GF-D8 (cell line): ENCODE measurements at places on chromosomes 11 and 22.

- DNase-seq = no peak
Observed at GRCh38 chr11:109012991-109013390, 348.1 kb downstream of the DDX10 start.

DNA sequence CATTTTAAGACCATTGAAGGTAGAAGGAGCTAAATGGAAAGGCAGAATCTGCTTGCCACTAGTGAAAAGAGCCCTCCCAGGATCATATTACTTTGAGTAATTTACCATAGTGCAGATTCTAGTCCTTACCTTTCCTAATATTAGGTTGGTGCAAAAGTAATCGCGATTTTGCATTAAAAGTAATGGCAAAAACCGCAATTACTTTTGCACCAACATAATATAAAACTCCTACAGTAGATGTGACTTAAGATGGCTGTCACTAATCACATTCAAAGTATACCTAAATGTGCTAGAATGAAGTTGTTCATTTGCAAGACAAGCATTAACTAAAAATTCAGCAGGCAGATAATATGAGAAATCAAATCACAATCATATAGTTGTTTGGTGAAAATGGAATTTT is 38.1 kb upstream of the ARL14EP start:
- no peak for DNase-seq

DNA sequence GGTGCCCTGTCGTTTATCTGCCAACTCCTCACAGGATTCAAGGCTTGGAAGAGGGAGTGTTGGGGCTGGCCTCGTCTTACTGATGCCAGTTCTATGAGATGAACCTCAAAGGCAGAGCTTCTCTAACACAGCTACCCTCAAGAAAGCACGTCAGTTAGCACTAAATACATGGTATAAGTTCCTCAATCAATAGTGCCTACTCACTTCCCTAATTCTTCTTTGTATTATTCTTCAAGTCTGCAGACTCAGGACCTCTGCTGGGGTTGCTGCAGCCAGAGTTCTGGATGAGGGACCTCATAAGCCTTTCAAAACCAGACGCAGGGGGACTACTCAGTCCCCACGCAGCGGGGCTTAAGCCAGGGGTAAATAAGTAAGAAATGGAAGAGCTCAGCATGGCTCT is 118.3 kb downstream of the VPREB1 start:
- no peak for DNase-seq

DNA sequence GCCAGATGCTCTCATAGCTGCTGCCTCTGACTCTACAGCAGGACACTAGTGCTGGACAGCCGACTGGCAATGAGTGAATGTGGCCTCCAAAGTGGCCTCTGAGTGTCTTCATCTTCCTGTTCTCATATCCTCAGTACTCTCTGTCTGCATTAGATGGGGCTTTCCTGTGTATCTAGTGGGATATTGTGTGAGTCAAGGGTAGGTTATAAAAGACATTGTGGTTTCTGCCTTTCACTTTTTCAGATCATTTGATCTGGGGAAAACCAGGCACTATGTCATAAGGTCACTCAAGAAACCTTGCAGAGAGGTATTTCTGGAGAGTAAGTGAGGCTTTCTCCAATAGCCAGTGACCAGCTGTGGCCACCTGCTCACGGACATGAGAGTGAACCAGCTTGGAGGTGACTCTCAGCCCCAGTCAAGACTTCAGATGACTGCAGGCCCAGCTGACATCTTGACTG is 333.6 kb upstream of the NCAM1 start:
- no peak for DNase-seq

DNA sequence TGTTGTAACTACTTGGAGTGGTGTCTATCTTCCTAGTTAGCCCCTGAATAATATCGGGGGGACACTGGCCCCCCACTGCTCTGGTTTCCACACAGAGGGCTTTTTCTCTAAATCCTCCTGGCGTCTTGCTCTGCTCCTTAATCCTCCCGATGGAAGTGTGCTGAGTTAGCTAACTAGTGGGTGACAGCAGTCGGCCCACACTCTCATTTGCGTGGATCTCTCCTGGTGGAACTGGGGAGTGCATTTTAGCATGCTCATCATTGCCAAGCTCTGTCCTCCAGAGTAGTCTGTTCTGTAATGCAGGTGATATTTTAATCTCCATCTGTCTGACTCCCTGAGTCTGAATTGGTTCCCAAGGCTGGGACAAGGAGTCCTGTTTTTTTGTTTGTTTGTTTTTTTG is 46.1 kb upstream of the RASSF10 start:
- no peak for DNase-seq

GRCh38 chr11:30348035-30348434 is 25.1 kb downstream of the ARL14EP start:
- no peak for DNase-seq

DNA sequence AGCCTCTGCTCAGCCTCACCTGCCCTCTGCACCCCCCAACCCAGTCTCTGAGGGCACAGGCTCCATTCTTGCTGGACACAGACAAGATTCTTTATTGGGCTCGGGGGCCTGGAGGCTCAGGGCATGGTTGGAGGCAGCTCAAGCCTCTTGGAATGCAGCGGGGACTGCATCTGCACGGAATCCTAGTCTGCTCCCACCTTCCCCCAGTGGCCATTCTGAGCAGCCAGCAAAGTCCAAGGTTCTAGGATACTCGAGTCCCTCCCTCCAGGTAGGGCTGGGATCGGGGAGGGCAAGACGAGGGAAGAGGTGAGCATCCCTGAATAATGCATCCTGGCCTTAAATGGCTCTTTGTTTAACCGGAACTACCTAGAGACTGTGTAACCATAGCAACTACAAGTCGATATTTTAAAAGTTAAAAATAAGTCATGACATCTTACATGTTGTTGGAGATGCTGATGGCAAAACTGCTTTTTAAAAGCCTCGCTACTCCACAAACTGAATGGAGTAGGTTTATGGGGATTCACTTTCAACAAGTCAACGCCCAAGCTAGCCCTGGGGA is 10.7 kb upstream of the IGSF22 start:
- DNase-seq = no peak

DNA sequence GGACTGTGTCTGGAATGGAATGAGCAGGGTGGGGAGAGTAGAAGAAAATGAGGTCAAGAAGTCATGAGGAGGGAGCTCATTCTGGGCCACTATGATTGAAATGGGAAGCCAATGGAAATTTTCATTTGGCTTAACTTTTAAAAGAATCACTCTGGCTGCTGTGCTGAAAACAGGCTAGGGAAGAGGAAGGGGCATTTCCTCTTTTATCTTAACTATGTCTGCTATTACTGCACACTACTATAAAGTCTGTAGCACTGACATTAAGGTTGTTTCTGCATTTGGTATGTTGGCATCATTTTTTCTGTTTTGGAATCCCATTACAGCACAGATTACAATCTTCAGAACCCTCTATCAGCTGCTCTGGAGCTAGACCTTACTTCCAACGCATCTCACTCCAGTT is 8.2 kb downstream of the PATL1 start:
- no peak for DNase-seq

DNA sequence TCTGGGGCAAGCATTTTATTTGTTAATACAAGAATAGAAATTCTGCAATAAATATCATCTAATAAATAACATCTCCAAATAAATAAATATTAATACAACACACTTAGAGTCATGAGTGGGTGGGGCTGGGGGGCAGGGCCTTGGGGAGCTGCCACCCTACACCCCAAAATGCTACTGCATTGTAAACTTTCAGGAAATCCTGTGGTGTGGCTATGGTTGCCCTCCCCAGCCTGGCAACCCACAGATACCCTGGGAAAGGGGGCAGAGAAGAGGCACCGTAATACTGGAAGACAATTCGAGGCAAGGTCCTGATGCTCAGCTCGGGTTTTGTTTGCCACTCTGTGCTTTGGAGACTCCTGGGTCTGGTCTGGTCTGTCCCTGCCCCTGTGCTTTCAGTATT is 9.2 kb downstream of the CLCF1 start:
- DNase-seq = no peak

GRCh38 chr11:57474017-57474802 is 13.9 kb downstream of the RTN4RL2 start:
- peak; percentile 37 for DNase-seq

- no peak for DNase-seq
Observed at GRCh38 chr11:97263183-97263858, 873.5 kb downstream of the JRKL start.

GRCh38 chr11:17350455-17351171 is 987 bp upstream of the NCR3LG1 start:
- DNase-seq = no peak

GRCh38 chr11:16191212-16191867 is 165.0 kb downstream of the SOX6 start:
- DNase-seq = no peak

DNA sequence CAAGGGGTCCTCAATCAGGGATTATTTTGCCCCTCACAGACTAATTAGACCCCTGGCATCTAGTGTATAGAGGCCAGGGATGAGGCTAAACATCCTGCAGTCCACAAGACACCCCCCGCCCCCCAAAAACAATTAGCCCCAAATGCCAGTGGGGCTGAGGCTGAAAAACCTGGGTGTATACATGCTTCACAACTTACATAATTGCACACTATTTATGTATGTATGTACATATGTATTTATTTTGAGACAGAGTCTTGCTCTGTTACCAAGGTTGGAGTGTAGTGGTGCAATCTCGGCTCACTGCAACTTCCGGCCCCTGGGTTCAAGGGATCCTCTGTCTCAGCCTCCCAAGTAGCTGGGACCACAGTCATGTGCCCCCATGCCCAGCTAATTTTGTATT is 28.8 kb upstream of the SHANK2 start:
- no peak for DNase-seq

DNA sequence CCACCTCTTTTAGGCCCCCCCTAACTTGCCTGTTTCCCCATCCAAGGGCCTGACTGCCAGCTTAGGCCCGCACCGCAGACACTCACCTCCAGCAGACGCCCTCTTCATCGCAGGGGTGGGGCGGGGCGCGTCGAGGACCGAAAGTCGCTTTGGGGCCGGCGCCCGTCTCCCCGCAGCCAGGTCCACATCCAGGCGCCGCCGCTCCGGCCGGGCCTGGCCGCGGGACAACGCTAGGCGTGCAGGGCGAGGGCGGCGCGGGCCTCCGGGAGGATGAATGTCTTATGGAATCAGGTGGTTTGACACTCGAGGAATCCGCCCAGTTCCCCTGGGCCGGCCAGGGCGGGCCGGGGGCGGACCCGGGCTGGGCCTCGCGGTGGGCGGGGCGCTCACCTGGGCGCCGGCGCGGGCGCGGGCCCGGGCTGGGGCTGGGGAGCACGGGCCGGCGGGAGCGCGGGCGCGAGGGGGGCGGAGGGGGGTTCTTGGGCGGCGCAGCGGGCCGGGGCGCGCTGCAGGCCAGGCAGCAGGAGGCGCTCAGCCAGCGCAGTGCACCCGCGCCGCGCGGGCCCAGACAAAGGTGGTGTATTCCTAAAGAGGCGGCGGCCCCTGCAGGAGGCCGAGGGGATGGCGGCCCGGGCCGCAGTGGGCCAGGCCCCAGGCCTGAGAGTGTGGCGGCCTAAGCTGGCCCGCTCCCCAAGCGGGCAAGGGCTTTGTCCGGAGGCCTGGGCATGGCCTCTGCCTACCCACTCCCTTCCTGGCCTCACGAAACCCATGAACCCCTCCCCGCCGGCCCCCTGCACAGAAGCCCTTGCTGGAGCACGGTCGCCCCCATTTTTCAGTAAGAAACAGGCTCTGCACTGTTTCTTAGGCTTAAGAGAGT is 177.6 kb downstream of the IGLL1 start:
- no peak for DNase-seq

DNA sequence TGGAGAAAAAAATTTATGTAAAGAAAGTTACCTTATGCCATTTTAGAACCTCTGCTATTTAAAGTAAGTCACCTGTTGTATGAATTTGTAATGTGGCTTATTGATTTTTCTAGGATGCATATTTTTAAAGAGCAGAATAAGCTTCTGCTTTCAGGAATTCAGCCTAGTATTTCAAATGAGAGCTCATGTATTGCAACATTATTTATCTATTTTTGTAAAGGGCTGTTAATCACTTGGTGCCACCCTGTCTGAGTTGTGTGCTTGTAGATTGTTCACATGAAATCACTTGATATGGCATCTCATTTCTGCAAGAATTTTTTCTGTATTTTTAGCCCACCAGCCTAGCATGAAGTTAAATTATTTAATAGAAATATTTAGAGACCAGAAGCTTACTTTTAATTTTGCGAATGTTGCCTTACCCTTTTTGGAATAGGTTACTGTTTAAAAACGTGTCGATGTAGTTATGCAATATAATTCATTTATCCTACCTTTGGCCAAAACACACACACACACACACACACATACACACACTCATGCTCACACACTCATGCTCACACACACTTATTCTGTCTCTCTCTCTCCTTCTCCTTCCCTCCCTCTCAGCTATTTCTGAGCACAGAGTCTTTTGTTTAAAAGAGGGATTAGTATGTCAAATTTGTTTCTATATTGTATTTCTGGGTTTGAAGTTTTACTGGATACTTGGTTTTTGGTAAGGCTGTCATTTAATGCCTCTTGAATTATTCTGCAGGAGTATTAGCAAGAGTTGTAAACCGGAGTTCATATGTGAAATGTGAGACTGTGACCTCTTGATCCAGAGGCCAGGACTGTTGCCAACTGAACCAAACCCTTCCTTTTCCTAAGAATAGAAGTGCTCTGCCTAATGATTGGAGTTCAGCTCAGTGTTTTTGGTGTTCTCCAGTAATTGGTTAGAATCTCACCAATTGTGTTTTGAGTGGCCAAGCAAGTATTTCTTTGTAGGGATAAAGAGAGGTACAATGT is 34.4 kb downstream of the YAP1 start:
- DNase-seq = no peak

DNA sequence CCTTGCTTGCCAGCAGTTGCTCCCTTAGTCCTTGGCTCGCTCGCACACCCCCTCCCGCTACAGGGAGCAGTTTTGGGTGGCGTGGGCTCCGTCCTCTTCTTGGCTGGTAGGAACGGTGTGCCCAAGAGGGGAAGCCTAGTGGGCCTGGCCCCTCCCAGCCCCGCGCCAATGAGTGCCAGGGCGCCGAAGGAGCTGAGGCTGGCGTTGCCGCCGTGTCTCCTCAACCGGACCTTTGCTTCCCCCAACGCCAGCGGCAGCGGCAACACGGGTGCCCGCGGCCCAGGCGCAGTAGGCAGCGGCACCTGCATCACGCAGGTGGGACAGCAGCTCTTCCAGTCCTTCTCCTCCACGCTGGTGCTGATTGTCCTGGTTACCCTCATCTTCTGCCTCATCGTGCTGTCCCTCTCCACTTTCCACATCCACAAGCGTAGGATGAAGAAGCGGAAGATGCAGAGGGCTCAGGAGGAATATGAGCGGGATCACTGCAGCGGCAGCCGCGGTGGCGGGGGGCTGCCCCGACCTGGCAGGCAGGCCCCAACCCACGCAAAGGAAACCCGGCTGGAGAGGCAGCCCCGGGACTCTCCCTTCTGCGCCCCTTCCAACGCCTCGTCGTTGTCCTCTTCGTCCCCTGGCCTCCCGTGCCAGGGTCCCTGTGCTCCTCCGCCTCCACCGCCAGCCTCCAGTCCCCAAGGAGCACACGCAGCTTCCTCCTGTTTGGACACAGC is 1.6 kb downstream of the C11orf87 start:
- DNase-seq = no peak

DNA sequence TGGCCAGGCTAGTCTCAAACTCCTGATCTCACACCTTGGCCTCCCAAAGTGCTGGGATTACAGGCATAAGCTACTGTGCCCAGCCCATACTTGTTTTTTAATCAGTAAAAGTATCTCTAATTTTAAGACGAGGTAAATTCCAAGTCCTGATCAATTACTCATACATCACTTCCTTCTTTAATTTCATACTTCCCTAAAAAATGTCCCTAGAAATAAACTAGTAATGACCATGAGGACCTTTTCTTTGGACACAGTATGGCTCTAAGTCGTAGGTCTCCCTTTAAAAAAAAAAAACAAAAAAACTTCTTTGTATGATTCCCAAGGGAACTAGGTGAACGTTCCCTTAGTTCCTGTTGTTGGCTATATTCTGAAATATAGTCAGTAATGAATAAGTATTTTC is 29.8 kb downstream of the NUP98 start:
- no peak for DNase-seq
